Stimulated activated CD4-positive, alpha-beta T cell treated with anti-CD3 and anti-CD28 coated beads, Interleukin-4, amount 100 ng/mL, for 4 hours (primary cell): ENCODE measurements at places on chromosomes 4 and X.

GRCh38 chr4:4968161-4968725 lies 51.0 kb downstream of the CYTL1 start:
- DNase-seq = no peak

DNA sequence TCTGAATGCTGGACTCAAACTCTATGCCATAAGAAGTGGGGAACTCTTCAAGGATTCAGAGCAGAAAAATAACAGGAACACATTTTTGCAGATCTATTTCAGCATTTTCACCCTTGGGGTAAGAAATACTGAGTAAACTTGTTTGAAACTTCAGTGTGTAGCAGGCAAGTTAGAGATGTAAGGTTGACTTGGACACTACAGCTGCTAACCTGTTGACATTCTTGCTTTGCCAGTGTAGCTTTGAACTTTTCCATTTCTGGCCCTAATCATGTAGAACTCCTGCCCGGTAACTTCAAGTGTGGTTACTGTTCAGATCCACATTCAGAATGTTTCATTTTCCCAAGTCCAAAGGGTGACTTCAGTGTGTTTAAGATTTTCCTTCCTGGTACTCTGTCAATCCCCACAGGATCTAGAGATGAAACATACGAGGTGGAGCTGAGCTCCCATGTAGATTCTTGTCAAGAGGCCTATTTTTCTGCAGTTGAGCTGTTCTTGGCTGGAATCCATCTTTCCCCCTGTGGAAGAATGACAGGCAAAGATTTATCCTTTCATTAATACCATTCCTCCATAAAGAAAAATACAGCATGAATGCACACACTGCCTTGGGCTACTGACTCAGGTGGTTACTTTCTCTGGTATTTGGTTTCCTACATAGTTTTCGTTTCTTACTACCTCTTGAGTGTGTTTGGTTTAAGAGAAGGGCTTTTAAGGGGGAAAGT lies 34.1 kb downstream of the FHDC1 start:
- DNase-seq = no peak

DNA sequence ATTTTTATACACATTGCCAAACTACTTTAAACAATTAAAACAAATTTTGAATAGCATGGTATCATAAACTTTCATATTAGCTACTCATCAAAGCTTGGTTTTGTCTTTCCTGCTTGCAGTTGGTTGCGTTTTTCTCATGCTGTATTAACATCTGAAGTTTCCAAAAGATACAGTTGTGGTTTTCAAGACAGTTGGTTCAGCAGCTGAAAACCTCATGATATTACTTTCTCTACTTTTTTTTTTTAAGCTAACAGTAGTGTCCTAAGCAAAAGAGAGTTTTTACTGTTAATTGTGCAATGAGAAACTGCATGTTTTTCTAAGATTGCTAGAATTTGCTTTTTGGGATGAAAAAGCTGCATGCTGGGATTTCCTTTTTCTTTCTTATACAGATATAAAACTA lies 15.2 kb downstream of the RUFY3 start:
- DNase-seq = no peak

- no peak for DNase-seq
These were observed 88.8 kb upstream of the PCDH18 start for GRCh38 chr4:137621056-137621455.

DNA sequence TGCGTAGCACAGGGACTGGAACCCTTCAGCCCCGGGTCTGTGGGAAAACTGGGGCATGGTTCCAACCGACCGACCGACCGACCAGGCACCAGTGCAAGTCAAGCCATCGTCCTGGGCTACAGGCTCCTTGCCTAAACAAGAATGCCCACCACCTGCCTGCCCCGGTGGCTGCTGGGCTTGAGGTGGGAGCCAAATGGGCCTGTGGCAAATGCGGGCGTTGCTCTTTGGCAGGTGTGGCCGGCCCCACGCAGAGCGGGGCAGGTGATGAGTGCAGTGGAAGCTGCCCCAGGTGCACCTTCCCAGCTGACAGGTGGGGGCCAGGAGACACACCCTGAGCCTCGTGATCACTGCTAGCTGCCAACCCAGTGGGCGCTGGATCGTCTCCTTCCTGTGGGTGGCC lies 77.9 kb downstream of the MTMR1 start:
- no peak for DNase-seq
